Kidney glomerular epithelial cell (primary cell): ENCODE measurements at places on chromosomes 11 and 22.

GRCh38 chr11:112780351-112781087, 180.7 kb upstream of the NCAM1 start:
- no peak for DNase-seq

- no peak for DNase-seq
Measured at GRCh38 chr11:34065505-34066203, 14.1 kb downstream of the CAPRIN1 start.

DNA sequence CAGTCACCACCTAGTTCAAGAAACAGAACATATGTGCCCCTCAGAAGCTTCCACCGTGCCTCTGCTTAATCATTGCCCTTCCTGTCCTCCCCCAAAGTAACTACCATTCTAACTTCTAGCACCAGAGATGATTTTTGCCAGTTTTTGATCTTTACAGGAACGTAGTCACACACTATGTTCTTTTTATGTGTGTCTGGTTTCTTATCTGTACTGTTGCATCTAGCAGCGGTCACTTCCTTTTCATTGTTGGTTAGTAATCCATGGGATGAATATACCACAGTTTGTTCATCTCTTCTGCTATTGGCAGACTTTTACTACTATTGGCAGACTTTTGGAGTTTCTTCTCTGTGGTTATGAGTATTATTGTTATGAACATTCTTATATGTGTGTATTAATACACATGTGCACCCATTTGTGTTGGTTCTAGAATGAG, 34.6 kb downstream of the SPECC1L start:
- no peak for DNase-seq

DNA sequence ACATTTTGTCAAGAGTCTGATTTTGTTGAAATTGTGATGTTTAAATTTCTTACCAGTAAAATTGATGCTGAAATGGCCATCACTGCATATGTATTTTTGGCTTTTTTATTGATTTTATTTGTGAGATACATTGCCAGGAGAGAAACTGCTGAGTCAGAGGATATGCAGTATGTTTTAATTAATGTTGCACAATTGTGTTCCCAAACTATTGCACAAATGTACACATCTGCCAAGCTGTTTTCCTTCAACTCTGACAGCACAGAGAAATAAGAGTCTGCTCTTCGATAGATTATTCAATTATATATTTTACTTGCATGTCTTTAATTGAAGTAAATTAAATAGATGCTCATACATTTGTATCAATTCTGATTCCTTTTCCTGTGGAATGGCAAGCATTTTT, 640.2 kb upstream of the LUZP2 start:
- DNase-seq = no peak

- no peak for DNase-seq
Measured at GRCh38 chr11:3155691-3156258, 9.3 kb downstream of the OSBPL5 start.

DNA sequence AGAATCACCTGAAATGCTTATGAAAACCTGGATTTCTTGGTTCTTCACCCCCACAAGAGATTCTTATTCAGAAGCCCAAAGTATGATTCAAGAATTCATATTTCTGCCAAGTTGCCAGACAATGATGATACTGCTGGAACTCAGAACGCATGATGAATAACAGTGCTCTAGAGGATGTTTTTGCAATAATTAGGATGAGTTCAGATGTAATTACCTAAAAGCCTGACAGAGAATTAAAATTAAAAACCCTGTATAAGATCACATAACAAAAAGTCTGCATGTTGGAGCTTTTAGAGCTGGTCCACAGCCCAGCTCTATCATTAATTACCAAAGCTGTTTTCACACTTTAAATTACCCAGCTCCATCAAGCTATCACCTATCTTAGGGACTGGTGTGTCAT, 211.8 kb downstream of the LUZP2 start:
- no peak for DNase-seq

GRCh38 chr11:11252403-11252802, 100.6 kb downstream of the CSNK2A3 start:
- DNase-seq = no peak

DNA sequence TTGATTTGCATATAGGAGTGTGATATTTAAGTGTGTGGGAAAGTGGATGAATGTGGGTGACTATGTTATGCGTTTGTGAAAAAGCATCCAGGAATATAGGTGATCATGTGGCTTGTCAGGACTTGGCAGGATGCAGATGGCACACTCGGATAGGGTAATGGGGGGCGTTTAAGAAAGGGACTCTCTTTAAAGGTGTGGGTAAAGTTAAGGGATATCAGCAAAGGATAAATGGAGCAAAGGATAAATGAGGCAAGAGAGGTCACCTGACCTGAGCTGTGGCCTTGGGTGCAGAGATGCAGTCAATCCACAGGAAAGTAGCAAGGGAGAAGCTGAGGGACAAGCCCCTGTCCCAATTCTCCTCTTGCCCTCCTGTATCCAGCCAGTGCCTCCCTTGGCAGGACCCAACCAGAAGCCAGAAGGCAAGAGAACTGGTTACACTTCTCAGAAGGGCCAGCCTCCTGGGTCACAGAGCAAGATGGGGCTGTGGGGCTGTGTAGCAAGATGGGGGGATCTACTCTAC, 47.5 kb upstream of the GRAMD1B start:
- no peak for DNase-seq

DNA sequence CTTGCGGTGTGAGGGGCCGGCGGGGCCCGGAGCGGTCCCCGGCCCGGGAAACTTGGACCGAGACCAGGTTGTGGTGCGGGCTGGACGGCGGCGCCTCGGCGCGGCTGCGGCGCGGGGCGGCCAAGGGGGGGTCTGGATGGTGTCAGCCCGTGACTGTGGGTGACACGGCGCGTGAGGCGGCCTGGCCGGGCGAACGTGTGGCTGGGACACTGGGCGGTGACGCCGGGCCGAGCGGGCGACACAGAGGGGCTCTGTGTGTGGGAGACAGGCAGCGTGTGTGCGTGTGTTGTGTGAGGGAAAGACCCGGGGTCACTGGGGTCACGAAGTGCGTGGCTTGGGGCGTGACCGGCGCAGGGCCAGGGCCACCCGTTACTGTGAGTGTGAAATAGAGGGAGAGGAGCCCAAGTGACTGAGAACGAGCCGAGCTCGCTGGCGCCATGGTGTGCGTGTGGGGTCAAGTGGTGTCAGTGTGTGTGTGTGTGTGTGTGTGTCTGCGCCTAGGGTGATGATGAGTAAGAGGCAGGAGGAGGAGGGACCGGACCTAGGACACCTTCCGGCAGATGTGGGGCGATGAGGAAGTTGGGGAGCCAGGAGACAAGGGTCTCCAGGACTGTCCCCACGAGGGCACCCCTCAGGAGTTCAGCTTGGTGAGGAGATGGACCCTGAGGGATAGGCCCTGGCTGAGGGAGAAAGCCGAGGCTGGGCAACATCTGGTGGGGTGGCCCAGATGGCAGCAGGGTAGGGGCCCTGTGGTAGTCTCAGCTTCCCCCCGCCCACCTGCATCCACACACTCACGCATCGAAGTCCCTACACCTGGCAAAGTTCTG, 817 bp downstream of the RELT start:
- peak; percentile 74 for DNase-seq

DNA sequence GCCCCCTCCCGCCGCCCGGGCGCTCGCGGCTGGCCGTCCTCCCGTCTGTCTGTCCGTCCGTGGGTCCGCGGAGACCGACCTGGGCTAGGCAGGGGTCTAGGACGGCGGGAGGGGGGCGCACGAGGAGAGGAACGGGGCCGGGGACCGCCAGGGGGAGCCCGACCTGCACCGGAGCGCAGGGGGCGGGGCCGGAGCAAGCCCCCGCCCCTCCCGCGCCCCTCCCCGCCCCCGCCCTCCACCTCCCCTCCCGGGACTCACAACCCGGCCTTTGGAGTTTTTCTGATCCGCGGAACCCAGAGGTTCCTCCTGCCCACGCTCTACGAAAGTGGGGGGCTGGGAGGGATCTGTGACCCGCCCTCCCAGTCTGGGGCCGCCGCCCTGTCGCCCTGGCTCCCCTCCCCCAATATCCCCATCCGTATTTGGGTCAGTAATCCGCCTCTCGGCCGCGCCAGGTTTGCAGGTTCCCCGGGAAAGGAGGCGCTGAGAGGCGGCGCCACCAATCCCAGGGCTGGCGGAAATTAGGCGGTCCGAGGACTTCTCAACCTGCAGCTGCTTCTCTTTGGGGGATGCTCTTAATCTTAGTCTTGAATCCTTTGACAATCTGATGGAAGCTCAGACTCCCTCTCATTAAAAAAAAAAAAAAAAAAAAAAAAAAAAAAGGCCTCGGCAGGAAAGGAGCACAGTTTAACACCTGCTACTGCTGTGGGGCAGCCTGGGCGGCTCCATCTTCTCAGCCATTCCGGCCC, 925 bp upstream of the KCNJ11 start:
- peak; percentile 36 for DNase-seq

DNA sequence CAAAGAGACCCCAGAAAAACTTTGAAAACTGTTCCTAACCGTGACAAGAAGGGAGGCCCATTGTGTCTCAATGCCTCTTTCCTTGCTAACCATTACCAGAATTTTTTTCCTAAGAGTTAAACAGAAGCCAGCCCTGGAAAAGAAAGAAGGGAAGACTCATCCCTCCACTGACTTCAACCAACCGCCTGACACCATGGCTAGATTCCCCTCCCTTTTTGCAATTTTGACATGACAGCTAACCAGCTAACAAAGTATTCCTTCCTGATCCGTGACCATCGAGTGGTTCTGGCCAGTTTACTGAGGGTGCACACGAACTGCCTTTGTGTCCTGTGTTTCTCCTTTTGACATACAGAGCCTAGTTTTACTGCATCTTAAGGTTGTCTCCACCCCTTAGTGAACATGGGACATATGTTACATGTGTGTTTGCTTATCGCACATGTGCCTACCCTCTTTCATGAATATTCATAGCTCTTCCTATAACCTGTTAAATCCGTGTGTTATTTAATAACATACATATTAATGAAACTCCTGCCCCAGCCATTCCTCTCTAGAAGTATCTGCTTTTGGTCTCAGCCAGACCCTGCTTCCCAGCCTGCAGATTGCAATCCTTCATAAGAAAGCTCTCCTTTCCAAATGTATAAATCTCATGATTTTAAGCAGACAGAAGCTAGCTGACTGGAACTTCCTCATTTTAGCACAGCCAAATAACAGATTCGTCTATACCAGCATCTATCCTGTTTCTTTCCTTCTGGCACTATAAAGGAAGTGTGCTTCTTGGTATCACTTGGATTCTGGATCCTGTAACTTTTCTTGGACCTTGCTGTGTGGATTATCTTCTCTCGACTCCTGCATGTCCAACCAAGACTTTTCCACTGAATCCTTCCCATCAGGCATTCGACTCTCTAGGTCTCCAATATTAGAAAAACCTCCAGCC, 37.8 kb downstream of the RASSF10 start:
- DNase-seq = no peak

DNA sequence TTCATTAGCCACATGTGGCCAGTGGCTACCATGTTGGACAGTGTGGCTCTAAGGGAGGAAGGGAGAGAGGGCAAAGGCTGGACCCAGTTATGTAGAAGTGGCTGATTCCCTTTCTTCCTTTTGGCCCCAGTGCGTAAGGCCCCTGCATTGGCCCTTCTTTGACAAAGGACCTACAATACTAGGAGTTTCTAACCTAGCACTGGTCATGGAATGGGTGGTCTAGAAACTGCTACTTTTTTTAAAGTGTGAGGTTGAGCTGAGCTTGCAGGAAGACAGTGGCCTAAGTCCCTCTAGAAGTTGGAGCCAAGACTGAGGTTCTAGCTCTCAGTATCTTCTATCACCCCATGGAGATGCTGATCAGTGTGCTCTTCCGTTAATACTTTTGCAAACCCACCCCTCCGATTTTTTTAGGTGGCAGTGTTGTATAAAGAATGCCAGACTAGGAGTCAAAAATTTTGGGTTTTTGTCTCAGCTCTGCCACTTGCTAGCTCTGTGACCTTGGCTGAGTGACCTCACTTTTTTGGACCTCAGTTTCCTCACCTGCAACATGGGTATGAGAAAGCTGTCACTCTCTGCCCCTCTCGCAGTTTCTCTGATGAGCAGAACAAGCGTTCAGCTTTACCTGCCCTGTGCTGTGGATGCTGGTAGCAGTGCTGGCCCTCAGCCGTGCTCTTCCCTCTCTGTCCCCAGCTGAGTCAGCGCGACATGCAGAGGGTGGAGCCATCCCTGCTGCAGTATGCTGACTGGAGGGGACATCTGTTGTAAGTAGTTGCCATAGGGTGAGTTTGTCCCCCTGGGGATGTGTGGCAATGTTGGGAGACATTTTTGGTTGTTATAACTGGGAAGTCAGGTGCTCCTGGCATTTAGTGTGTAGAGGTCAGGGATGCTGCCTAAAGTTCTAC, 6.9 kb downstream of the ACCS start:
- no peak for DNase-seq

GRCh38 chr22:39617342-39617741, 46.8 kb downstream of the CACNA1I start:
- DNase-seq = no peak

DNA sequence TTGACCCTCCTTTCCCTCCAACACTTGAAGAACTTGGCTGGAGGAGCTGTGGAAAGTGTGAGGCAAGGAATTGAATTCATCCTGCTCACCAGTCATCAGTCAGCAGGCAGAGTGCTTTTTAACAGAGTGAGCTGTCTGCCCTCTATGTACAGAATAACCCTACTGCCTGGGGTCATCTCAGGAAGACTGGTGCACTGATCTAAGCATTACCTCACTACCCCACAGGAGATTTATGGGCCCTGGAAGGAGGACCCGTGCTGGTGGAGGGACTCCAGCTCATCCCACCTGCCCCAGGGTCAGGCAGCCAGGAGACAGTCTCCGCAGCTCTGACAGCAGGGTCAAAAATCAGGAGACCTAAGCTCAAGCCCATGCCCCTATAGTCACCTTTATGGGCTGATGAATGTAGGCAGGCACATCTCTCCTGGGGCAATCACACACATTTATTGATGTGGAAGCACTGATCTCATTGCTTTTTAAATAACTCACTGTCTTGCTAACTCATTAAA, 270.8 kb upstream of the SESN3 start:
- no peak for DNase-seq

GRCh38 chr11:83471831-83472727, 185.9 kb upstream of the CCDC90B start:
- DNase-seq = no peak

GRCh38 chr11:1402355-1403077, 12.8 kb downstream of the BRSK2 start:
- DNase-seq = no peak

DNA sequence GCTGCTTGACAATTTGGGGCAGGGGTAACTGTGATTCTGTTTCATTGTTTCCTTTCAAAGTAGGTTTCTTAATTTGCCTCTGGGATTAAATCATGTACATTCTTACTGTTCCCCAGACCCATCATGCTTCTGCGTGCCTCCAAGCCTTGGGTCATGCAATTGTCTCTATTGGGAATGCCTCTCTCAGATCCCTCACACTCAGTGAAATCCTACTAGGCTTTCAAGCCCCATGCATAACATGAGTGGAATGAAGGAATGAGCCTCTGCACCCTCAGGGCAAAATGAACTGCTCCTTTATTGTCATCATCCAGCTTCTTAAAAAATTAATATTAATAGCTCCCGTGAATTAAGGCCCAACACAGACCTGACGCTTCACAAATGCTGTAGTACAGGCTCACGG, 381.7 kb downstream of the TENM4 start:
- DNase-seq = no peak
